NCI-H460 (cell line): ENCODE measurements at places on chromosomes 6 and 20.

- no peak for DNase-seq
Observed at GRCh38 chr6:155157101-155157500, 106.7 kb upstream of the CLDN20 start.

DNA sequence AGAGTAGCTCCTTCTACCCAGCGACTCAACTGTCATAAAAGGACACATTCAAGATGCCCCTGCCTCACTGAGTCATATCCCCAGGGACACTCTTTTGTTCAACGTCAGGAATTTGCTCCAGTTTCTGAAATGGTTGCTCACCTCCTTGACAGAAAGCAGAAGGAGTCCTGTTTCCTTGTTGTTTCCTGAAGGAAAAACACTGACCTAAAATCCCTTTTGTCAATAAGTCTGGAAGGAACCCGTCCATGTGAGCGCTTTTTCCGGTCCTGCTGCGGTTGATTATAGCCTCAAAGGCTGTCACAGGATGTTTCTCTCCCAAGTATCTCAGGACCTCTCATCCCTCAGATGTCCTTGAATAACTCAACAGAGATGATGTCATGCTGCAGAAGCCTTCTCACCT lies 113.6 kb upstream of the PLEKHG1 start:
- no peak for DNase-seq

- DNase-seq, result no peak
Observed at GRCh38 chr6:3321042-3321441, 62.3 kb downstream of the PSMG4 start.

DNA sequence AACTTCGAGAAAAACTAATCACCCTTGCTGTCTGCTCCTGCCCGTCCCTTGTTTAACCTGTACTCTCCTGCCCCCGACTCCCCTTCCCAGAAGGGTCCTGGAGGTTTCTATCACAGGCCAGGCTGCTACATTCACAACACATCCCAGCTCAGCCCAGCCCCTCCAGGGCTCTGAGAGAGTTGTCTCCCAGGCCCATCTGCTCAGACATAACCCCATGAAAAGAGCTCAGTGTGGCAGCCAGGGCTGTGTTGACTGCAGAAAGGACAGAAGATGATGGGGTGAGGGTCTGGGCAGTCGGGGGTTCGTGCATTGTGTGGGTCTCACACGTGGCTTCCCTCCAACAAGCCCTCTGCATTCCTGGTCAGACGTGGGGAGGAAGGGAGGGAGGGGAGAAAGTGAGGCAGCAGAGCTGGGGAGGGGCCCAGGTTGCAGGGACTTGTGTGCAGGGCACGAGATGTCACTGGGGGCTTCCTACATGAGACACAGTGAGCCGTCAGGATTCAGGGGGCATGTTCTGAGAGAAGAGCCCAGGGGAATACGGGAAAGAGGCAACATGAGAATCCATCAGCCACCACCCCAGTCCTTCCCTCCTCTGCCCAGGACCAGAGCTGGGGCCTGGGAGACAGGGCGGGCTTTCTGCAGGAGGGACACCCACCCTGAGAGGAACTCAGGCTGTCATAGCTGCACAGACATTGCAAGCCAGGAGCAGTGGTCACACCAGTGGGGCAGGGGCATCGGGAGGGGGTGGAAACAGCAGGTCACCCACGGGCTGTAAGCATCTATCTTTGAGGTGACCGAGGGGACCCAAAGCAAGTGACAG lies 372.9 kb downstream of the PREX1 start:
- DNase-seq, result no peak

GRCh38 chr6:113645986-113646385 lies 211.2 kb upstream of the MARCKS start:
- no peak for DNase-seq

DNA sequence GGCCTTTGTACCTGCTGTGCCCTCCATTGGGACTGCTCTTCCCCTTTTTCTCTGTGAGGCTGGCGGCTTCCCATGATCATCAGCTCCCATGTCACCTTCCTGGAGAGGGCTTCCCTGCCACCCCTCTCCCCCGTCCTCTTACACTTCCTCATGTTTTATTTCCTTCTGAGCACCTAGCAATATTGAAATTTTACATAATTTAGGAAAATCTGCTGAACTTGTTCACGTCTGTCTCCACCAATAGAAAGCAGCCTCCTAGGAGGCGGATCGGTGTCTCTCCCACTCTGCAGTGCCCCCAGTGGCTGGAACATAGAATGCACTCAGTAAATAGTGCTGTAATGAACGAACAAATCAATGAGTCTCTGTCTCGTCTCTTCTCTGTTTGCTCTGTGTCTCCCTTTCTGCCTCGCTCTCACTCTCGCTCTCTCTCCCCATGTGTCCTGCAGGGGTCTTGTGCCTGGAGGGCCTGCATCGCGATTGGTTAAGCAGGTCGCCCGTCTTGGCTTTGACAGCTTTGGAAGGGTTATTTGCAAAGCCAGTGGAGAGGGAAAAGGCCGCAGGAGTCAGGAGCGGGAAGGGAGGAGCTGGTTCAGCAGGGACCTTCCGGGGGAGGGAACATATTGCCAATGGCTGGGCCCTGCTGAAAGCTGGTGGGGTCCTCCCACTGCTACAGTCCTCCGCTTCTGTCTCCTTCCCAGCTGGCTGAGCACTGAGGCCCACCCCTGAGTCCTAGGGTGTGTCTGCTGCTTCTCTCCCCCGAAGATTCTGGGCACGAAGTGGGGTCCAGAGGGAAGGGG lies 12.1 kb upstream of the OCSTAMP start:
- peak; percentile 66 for DNase-seq

DNA sequence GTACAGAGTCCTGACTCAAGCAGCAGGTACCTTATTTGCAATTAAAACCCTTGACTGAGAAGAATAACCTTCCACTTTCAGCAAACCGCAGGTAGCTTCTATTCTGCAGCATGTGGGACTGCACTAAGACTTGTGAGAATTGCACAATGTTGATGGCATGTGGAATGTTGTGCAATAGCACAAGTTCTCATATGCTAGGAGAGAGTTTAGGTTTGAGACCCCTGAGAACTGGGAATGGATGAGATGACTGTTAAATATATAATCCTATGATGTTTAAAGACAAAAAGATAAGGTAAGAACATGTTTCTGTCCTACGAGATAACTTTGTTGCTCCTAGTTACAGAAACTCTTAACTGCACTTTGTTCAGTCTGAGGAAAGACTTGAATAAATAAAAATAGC lies 194.6 kb downstream of the OTOR start:
- peak; percentile 11 for DNase-seq

DNA sequence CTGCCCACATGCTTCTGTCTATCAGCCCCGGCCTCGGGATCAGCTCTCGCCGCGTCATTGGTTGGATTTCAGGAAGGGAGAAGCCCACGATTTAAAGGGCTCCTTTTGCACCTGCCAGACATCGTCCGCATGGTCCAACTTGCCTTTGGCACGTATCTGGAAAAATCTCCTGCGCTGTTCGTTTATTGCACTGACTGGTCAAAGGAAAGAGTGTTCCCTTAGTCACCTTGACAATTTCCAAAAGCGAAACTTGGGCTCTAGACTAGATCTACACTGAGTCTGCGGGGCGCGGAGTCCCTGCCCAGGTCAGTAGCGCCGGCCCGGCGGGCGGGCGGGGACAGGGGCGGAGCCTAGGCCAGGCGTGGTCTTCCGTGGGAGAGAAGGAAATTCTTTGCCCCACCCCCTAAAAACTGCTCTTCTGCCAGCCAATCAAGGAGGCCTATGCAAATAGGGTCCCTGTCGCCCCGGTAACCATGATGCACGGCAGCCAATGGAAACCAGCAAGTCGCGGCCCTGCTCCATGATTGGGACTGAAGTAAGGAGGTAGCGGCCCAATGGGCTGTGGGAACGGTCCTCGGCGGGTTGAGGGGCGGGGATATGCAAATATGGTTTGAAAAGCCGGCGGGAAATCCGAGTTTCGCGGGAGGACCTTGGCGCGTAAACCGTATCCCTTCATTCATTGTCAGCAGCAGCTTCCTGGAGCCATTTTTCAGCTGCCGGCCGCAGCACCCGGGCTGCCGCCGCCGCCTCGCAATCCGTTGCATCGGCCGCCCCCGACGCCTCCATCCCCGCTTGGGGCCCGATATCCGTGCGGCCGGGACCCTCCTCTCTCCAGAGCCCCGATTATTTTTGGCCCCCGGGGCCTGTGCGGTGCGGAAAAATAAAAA lies at the start of gene E2F3:
Gene E2F3 (plus strand): TSS at position 675 of the 887 bp plus-strand sequence. CDS start 354 bp downstream, outside the sequence.
- peak; percentile 99 for DNase-seq

- DNase-seq, result peak; percentile 37
Observed at GRCh38 chr20:6711951-6712649, 55.4 kb upstream of the BMP2 start.

DNA sequence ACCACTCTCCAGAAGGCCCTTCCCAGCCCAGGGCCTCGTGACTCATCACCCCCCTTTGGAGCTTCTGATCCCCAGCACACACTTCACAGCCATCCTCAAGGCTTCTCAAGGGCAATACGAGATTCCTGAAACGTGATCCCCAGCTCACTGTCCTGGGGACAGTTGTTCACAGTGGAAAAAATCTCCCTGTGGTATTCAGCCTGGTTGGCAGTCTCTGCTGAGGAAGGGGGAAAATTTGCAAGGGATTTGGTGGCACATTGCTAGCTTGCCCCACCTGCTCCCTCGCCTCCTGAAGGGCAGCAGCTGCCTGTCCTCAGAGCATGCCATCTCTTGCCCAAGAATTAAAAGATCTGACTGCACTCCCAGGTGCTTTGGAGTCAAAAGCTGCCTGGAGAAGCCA lies 20.7 kb upstream of the PKHD1 start:
- DNase-seq, result no peak

- DNase-seq, result no peak
Observed at GRCh38 chr6:23633996-23634395, 492.0 kb upstream of the NRSN1 start.

- DNase-seq, result no peak
Observed at GRCh38 chr20:10642856-10643559, 30.8 kb downstream of the JAG1 start.

GRCh38 chr20:51758978-51759544 lies 9.1 kb downstream of the ATP9A start:
- no peak for DNase-seq

DNA sequence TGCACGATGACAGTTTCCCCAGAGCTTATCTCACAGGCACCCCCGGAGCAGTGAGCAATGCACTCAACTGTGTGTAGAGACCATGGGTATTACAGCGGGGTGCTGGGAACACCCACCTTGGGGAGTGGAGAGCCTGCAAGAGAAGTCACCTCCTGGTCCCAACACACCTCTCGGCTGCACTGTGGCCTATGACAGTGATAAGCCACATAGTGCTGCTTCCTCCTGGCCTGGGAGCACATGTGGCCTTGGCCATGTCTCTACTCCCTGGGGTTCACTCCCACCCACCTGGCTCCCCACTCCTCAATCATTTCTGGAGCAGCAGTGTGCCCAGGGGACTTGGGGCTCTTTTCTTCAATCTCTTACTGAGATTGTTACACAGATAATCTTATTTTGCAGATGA lies 77.0 kb downstream of the SLC24A3 start:
- DNase-seq, result no peak
